Heart right ventricle (tissue), 16 donors: ENCODE measurements at places on chromosomes 12 and 14. TPM values are rescaled to one million over a fixed set of nuclear protein-coding genes. Genes with fewer than 3 reads are reported as not detected.

GRCh38 chr12:68118096-68118755 is 41.3 kb downstream of the IFNG start:
- DNase-seq: no peak

DNA sequence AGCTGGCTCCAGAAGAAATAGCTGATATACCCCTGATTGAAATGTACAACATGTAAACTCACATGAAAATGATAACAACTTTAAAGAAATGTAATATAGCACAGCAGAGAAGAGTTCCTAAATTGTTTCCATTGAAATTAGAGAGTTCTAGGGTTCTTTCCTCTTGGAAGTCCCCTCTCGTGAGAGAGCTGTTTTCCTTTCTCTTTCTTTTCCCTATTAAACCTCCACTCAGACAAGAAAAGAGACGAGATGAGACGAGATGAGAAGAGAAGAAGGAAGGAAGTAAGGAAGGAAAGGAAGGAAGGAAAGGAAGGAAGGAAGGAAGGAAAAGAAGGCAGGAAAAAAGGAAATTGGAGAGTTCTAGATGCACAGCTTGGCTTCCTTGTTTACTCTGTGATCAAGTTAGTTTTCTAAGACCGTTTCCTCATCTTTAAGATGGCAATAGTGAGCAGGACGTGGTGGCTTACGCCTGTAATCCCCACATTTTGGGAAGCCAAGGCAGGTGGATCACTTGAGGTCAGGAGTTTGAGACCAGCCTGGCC is 11.9 kb downstream of the DRAM1 start:
- DNase-seq: no peak

DNA sequence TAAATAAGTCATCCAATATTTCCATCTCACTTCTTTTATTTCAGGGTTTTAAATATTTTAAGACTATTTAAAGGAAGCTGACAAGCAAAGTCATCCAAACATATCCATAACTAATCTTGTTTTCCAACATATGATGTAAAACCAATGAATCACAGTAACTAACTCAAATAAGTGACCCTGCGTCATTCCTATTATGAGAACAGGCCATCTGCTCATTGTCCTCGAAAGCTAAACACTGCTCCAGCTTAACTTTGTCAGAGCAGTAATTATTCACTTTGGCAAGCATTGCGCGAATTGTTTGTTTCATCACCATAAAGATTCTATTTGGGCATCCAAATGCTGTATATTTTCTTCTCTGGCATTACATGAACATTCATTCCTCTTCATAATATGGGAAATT is 99.1 kb downstream of the CAPZA3 start:
- no peak for DNase-seq

GRCh38 chr12:452667-453210 is 7.0 kb upstream of the B4GALNT3 start:
- DNase-seq: peak; percentile 55

GRCh38 chr14:68506021-68506644 is 286.7 kb downstream of the ZFP36L1 start:
- DNase-seq: peak; percentile 38

DNA sequence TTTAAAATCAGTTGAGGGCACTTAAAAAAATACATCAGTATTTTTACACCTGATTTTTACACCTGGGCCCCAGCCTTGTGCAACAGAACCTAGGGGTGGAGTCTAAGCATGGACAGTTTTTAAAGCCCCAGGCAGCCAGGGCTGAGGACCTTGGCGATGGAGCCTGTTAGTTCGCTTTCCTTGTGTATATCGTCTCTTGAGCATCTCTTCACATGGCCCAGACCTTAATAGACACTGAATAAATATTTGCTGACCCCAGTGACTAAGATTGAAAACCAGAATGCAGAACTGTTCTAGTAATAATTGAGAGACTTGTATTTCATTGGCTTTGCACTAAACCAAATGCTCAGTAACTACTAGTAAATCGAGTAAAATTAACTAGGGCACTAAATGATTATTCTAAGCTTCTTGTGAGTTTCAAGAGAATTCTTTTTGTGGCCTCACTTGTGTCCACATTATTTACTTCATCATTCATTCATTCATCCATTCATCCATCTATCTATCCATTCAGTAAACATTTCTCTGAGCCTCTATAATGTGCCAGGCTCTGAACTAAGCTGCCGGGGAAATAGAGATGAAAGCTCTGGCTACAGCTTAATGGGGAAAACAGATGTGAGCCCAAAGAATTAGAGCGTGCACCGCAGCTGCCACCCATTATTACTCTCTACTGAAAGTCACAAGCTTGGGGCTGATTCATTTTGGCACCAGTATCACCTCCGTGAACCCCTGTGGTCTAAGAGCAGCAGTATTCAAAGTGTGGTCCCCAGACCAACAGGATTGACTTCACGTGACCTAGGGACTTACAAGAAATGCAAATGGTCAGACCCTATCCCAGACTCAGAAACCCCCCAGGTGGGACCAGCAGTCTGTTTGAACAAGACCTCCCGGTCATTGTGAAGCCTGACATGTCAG is 30.7 kb upstream of the BCL7A start:
- DNase-seq: no peak

DNA sequence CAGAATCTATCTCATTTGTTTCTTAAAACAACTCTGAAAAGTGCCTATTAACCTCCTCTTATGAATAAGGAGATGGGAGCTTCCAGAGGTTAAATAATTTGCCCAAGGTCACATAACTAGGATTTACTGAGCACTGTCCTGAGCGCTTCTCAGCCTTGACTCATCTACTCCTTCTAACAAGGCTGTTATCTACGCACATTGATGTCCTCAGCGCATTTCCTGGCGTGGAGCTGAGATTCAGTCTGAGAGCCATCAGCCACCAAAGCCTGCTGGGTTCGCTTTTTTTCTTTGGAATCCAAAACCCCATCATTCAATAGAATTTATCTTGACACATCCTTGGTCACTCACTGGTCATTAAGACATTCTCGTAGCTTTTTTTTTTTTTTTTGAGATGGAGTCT is 29.3 kb downstream of the AK7 start:
- DNase-seq: no peak

GRCh38 chr12:78696267-78696666 is 168.3 kb upstream of the SYT1 start:
- DNase-seq: no peak

DNA sequence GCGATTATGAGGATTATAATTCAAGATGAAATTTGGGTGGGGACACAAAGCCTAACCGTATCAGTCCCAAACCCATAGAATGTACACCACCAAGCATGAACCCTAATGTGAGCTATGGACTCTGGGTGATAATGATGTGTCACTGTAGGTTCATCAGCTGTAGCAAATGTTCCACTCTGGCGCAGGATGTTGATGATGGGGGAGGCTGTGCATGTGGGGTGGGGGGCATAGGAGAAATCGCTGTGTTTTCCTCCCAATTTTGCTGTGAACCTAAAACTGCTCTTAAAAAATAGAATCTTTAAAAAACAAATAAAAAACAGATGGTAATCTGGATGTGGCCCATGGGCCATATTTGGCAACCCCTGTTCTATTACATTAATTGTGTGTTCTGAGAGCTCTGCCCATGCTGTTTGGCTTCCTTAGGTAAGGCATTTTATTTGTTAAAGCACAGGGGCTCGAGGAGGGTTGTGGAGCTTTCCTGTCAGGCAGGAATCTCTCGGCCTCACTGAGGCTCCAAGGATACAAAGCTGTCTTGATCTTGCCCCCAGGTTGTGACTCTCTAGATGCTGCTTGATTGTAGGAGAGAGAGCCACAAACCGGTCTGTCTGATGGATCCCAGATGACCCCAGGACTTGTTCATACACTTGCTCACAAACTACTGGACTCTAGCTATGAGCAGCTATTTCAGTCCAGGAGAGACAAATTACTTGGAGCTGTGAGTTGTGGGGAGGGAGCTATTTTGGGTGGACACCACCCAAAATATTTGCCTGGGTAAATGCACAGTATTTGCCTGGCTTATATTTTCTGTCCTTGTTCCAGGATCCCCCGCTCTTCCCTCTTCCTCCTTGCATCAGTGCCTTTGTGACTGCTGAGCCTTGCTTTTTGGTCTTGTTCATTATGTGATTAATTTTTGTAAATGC is 340.2 kb downstream of the MED13L start:
- DNase-seq: no peak

- no peak for DNase-seq
Measured at GRCh38 chr12:104752016-104752415, 206.1 kb downstream of the SLC41A2 start.

- DNase-seq: no peak
Measured at GRCh38 chr12:116495260-116495659, 63.9 kb upstream of the MAP1LC3B2 start.

DNA sequence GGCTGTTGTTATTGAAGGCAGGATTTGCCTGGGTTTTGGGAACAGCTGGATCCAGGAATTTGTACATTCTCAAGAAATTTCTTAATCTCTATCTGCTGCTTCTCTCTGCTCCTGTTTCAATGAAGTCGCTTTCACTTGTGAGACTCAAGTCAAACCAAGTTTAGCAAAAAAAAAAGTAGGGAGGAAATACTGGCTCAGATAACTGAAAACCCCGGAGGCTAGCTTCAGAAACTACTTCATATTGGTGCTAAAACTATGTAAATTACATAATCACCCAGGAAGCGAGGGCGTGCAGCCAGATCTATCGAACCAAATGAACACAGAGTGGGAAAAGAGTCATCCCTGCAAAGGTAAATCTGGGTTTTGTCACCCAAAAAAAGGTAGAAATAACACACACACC is 68.3 kb upstream of the FICD start:
- DNase-seq: no peak

DNA sequence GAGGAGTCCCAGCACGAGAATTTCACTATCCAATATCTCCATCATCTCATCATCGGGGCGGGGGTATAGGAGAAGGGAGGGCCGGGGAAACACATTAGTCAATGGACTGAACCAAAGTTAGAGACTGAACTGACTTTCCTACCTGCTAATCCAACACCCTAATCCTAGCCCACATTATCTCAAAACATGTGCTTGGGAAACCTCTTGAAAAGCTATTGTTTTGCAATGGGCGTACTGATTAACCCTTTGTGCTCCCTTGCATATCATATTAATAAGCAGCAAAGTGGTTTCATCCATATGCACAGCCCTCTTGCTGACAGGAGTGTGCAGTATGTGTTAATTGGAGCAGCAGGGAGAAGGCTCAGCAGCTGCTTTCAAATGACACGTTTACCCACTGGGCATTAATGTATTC is 125.7 kb upstream of the GRIP1 start:
- DNase-seq: no peak

GRCh38 chr14:91113829-91114078 is at the start of gene DGLUCY:
DGLUCY (plus strand) TSS chr14:91114073; CDS start chr14:91160295, 46,222 bp downstream.
- DNase-seq: peak; percentile 84

- DNase-seq: peak; percentile 88
Measured at GRCh38 chr12:76878899-76879709, at the start of gene CSRP2. CSRP2 (minus strand) TSS chr12:76879019; CDS start chr12:76866260, 12,759 bp downstream.

- DNase-seq: no peak
Measured at GRCh38 chr12:104596134-104596799, 139.5 kb downstream of the CHST11 start.

DNA sequence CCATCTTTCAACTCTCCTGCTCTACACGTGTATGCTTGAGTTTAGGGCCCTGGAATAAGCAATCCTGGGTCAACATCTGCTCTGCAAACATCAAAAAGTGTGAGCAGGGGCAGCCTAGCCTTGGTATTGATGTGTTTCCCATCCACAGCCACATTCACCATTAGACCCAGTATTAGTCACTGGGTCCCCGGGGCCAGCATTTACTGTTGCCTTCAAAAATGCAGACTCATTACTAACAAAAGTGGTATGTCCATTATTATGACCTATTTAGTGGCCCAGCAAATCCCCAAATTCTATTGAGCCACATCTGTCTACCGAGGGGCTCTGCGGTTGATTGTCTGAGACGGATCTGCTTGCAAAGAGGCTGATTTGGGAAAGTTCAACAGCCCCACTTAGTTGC is 661.8 kb downstream of the DIO2 start:
- DNase-seq: no peak

DNA sequence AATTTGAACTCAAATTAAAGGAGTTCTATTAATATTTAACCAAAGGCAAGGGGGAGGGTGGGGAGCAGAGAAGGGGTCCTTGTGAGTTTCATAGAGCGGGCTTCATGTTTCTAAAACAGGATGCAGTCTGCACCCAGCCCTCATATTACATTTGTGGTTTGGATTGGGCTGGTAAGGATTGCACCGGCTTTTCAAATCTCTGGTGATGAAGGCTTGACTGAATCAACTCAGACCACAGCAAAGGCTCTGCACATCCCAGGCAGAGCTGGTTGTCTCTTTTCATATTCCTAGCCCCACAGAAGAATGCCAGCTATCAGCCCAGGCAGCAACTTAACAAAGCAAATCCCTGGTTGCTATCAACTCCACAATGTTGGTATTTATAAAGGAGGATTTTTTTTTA is 1221.4 kb downstream of the VRK1 start:
- DNase-seq: no peak

DNA sequence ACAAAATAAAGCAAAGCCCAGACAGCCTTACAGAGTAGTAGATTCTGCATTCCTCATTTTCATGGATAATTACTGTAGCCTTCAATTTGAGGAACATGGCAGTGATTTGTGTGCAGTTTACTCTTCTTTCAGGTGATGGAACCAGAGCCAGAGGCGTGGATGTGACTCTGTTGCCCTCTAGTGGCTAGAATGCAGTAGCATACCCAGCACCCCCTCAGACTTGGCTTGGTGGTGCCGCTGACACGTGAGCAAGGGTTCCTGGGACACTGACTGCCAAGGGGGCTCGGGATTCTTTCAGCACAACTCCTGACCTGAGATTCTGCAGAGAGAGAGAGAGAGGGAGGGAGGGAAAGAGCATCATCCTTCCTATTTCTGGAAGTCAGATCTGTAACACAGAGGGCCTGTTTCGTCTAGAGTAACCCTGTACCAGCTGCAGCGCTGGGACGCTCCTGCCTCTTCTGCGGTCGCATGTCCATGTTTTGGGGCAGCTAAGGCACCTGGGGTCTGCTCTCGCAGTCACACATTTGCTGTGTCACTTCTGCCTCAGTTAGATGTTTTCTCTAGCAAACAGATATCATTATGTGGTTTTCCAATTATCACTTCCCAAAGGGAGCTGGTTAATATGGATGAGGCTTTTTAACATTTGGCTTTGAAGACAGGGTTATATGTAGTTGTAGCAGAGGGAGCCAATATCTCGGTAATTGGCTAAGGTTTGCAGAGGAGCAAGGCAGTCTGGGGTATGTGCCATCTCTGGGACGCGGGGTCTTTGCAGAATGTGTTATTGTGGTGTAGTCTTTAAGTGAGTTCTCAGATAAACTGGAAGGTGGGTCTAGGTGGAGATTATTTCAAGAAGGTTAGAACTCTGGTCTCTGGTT is 428.1 kb downstream of the NRXN3 start:
- peak; percentile 14 for DNase-seq

The DBX2 gene
- 0.07 TPM for polyA plus RNA-seq

The HSPB8 gene
- 250 TPM for polyA plus RNA-seq

The ENTPD5 gene
- 3.8 TPM for polyA plus RNA-seq

The CLECL1 gene
- not detected for polyA plus RNA-seq

The HOXC9 gene
- polyA plus RNA-seq: not detected

The GPRC5A gene
- 0.95 TPM for polyA plus RNA-seq

The FAM90A1 gene
- polyA plus RNA-seq: not detected

The TAC3 gene
- not detected for polyA plus RNA-seq

The TMTC2 gene
- 1.8 TPM for polyA plus RNA-seq

The SLC4A8 gene
- polyA plus RNA-seq: 0.12 TPM

The ADAMTS20 gene
- not detected for polyA plus RNA-seq
